ENCODE measurements at places on chromosomes 12 and 14.

GRCh38 chr12:121297435-121297991 lies 1.0 kb upstream of the CAMKK2 start:
- no peak for DNase-seq

DNA sequence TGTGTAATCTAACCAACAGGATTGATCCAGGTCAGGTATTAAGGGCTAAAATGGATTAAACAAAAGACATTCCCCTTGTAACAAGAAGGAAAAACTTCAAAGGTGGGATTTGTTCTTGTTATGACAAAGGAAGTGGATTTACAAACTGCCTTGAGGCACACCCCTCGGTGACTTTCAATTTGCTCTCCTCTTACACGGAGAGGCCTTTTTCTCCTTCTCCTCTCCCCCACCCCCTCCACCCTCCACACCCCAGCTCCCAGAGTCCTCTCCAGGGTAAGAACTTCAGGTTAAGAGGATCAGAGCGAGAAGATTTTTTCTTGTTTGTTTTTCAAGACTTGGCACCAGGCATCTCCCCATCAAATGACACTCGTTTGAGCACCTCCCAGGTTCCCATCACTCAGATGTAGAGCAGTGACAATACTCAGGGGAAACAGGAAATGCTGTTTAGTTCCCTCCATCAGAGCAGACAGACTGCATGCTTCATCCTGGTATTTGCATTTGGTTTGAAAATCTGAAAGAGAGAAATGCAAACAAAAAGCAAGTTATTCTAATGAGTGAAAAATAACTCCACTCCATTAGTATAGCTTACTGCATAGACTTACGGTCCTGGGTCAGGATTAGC lies 77.6 kb upstream of the TMEM260 start:
- DNase-seq: no peak

- DNase-seq: no peak
Observed at GRCh38 chr12:47882781-47883546, 21.8 kb downstream of the VDR start.

DNA sequence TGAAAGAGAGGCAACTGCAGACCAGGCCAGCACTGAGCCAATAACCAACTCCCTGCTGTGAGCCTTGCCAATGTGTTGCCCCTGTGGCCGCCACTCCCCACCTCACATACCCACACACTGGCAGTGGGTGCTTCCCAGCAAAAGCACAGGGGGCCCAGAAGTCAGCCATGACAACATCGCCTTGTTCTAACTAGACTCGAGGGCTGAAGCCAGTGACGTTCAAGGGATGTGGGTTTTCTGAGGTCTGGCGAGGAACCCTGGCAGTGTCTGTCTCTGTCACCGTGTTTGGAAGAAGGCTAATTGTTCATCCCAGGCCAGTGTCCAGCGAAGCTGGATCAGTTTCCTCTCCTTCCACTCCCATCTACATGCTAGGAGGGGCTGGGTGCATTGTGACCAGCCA lies 311.8 kb upstream of the AMIGO2 start:
- no peak for DNase-seq

- no peak for DNase-seq
Observed at GRCh38 chr14:92217936-92218335, 96.2 kb downstream of the CPSF2 start.

- no peak for DNase-seq
Observed at GRCh38 chr14:24252289-24253124, 10.1 kb upstream of the TINF2 start.

GRCh38 chr12:81610955-81611889 lies 147.9 kb downstream of the PPFIA2 start:
- no peak for DNase-seq

DNA sequence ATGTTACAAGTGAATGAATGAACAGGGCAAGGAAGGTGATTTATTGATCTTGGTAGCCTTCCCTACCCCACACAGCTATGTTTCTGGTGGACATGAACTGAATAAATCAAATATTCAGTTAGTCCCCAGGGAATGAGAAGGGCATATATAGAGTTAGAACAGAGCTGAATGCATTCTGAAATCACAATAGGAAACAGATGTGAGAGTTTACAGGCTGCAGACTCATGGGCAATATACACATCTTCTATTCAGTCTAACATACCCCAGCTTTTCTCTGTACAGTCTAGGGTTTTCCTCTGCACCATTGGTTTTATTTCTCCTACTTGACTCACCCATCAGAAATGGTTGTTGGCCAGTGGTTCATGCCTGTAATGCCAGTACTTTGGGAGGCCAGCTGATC lies 7.3 kb upstream of the STX2 start:
- no peak for DNase-seq

- no peak for DNase-seq
Observed at GRCh38 chr14:71780075-71780474, 152.2 kb upstream of the RGS6 start.

- DNase-seq: no peak
Observed at GRCh38 chr14:88016768-88017167, 11.8 kb downstream of the GPR65 start.

DNA sequence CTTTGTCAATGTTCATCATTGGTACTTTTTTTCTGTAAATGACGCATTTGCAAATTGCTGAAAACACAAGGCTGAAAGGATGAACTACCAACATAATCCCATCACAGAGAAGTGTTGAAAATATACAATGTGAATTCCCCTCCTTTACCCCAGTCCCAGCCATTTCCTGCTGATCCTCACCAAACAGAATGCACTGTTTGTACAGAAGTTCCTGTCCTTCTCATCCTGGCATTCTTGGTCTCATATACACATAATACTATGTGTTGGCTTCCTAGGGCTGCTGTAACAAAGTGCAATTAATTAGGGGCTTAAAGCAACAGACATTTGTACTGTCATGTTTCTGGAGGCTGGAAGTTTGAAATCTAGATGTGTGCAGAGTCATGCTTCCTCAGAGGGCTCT lies 836.2 kb upstream of the MGAT4C start:
- no peak for DNase-seq

- DNase-seq: no peak
Observed at GRCh38 chr14:77313371-77313770, 7.3 kb downstream of the POMT2 start.

GRCh38 chr14:23137192-23137812 lies 18.2 kb upstream of the CEBPE start:
- DNase-seq: peak; percentile 88

DNA sequence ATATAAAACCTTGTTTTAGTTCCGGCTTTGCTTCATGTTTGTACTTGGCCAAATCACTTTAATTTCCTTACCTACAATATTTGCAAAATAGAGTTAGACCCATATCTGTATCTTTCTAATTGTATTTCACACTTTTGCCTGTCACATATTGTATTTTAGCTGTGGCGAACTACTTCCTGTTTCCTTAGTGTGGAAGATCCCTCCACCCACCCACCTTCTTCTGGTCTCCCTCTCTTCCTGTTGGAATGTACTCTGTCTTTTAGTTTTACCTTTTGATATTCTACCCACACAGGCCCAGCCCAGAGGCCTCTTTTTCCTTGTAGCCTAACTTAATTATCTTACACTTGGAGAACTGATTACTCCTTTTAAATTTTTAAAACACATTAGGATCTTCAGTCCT lies 78.2 kb downstream of the SCN8A start:
- no peak for DNase-seq

- peak; percentile 68 for DNase-seq
Observed at GRCh38 chr12:27179400-27180214, 64.5 kb upstream of the STK38L start.

- no peak for DNase-seq
Observed at GRCh38 chr12:89450907-89451306, 73.7 kb downstream of the GALNT4 start.

GRCh38 chr12:45314770-45315169 lies 98.9 kb downstream of the ANO6 start:
- no peak for DNase-seq

- DNase-seq: no peak
Observed at GRCh38 chr12:109963743-109964429, 32.3 kb downstream of the GIT2 start.

- no peak for DNase-seq
Observed at GRCh38 chr12:47896633-47897032, 8.2 kb downstream of the VDR start.

- no peak for DNase-seq
Observed at GRCh38 chr14:72790887-72791566, 102.9 kb downstream of the DPF3 start.

DNA sequence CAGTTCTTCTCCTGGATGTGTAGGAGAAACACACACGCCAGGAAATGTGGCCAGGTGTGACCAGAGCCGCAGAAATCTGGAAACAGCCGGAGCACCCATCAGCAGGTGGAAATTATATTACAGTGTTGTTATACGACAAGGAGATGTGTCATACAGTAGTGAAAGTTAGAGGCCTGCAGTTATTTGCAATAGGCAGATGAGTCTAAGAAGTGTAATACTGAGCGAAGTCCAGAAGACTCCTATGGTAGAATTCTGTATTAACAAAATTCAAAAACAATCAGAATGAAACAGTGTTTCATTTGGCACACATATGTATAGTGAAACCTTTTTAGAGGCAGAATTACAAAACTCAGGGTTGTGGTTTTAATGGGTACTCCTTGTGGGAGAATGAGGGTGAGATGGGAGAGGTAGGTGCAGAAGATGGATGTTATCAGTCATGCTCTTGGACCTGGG lies 39.3 kb upstream of the AMN start:
- DNase-seq: no peak

DNA sequence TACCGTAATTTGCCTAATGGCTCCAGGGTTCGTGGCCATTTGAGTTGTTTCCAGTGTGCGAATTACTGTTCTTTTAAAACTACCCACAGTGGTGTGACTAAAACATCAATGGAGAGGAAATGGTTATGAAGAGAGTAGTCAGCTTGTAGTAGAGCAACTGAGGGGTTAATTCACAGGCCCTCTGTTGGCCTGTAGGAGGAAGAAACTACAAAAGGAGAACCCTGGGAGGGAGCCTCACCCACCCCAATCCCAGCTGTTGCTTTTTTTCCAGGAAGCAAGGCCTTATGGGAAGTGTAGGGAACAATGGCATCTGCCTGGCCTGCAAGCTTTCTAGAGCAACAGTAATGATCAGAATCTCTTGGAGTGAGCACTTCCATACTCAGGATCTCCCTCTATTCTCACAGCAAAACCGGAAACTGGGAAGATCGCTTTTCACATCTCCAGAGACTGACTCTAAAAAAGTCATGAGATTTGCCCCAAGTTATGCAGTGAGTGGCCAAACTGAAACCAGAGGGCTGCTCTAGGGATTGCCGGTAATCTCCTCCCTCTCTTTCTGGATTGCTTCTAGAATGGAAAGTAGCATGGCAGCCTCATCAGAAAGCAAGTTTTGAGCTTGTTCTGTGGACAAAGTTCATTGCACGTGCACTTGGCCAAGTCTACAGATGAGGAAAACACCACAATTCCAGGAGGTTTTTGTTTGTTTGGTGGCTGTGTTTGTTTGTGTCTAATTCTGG lies 125.3 kb upstream of the PWP1 start:
- DNase-seq: no peak

- DNase-seq: no peak
Observed at GRCh38 chr14:30855345-30856037, 18.9 kb upstream of the COCH start.

- no peak for DNase-seq
Observed at GRCh38 chr12:98769068-98769467, 124.0 kb downstream of the APAF1 start.

GRCh38 chr14:67514650-67515385 lies 18.3 kb upstream of the PLEKHH1 start:
- DNase-seq: no peak

GRCh38 chr14:60999536-60999935 lies 18.5 kb downstream of the SLC38A6 start:
- DNase-seq: no peak

GRCh38 chr14:98018628-98019027 lies 1221.4 kb downstream of the VRK1 start:
- DNase-seq: no peak

DNA sequence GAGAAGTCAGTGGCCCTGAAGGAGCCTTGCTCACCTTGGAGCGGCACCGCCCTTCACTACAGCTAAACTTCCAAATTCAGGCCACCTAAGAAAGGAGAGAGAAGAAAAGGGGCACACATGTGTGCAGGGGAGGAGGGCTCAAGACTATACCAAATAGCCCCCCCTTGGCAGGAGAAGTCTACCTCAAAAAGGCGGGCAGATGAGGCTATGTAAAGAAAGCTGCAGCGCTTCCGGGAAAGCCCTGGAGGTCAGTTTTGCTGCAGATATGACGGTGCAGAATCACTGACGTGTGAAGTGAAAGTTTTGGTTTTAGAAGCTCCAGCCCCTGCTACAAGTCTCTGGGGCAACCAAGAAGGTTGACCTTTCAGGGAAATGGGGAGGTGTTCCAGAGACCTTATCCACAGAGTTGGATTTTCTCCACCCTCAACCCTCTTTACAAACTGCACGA lies 48.2 kb upstream of the PNMA1 start:
- no peak for DNase-seq

GRCh38 chr14:41608681-41609390 lies 2.2 kb downstream of the LRFN5 start:
- no peak for DNase-seq

DNA sequence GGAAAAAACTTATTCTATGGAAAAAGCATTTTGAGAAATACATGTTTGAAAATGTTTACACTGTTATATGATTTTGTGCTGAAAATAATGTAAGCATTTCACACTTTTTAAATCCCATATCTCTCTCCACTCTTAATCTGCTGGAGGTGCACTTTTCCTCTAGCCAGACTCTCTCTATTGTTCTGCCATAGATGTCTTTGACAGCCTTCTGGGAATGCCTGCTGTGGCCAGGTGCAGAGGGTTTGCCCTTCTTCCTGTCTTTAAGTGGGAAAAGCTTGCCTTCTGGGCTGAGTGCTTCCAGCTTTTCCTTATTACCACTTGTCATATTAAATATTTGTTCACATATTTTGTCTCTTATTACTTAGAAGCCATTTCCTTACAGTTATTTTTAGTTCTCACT lies 60.1 kb upstream of the PPM1H start:
- no peak for DNase-seq

DNA sequence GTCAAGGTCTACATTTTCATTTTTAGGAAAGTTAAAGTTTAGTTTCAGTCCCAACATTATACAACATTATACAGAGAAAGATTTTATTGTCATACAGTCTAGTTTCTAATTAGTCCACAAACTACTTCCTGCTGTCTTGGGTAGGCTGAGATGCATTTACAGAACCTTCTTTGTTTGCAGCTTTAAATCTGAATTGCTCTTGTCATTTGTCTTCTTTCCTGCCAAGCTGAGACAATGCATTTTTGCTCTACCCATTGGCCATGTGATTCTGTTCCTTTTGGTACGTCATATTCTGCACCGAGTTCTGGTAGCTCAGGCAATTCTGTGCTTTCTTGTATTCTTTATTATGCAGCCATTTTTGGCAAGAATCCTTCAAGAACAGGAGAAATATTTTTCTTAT lies 228.5 kb downstream of the ATP23 start:
- no peak for DNase-seq

- no peak for DNase-seq
Observed at GRCh38 chr12:51458635-51459034, 34.0 kb downstream of the SLC4A8 start.

- no peak for DNase-seq
Observed at GRCh38 chr12:27163048-27163715, 80.8 kb upstream of the C12orf71 start.

All from keratinocyte (primary cell).